ENCODE measurements at places on chromosomes 3 and 15.

DNA sequence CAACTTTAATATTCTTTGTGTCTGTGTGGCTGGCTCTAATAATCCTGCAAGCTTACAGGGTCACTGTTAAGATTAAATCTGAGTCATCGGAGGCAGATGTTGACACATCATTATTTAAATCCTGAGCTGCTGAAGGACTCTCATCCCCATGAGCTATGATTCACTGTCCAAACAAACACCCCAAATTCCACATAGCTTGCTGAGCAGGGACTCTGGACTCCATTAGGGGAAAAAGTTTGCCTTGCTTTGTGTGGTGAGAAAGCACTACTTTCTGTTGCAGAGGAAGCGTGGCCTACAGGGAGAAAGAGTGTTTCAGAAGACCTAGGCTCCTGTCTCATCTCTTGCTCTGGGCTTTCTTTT lies 213.7 kb downstream of the PDCD6IP start:
- no peak for DNase-seq

- DNase-seq: no peak
Measured at GRCh38 chr15:35851491-35851890, 305.5 kb upstream of the DPH6 start.

DNA sequence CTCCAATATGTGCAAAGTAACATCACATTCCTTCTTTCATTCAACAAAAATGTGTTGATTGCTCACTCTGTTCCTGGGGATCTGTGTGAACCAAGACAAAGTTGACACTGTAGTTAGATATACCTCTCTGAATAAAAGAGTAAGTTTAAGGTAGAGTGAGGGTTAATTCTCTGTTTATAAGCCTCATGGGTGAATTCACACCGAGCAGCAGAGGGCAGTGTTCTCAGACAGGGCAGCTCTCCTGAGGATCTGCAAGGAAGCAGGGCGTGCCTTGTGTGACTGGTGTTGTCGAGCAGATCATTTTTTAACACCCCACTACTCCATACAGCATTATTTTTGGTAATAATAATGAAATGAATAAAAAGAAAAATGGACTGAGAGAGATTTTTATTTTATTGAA lies 34.4 kb downstream of the PAQR9 start:
- peak; percentile 42 for DNase-seq

DNA sequence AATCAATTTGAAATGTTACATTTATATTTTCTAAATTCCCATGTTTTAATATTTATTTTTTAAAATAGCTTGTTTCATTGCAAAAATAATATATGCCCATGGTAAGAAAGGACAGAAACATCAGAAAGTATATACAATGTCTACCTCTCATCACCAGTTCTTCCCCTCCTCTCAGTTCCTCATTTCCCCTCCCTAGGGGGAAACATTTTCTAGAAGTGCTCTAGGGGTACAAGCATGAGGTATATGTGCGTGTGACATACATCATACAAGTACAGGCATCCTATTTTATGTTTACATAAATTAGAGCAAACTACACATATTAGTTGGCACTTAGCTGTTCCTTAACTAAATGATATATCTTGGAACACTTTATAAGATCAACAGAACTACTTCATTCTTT lies 189.3 kb upstream of the VEPH1 start:
- DNase-seq: no peak

DNA sequence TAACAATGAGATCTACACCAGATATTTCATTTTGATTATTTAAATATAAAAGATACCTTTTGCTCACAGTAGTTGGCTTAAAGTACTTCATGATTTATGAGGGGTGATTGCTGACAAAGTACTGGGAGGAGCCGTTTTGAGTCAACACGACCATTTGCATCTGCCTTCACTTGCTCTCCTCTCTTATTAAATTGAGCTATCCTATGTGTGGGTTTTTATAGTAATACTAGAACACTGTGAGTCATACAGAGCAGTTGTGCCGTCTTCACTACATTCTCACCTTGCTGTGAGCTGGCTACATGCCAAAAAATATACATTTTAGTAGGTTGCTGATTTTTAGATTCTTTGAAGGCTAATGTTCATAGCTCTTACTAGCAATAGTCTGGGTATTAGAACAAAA lies 161.2 kb downstream of the ALCAM start:
- peak; percentile 18 for DNase-seq

GRCh38 chr15:98062869-98063268 lies 102.4 kb downstream of the ARRDC4 start:
- no peak for DNase-seq

- DNase-seq: no peak
Measured at GRCh38 chr15:78716651-78717050, 75.6 kb upstream of the CHRNB4 start.

DNA sequence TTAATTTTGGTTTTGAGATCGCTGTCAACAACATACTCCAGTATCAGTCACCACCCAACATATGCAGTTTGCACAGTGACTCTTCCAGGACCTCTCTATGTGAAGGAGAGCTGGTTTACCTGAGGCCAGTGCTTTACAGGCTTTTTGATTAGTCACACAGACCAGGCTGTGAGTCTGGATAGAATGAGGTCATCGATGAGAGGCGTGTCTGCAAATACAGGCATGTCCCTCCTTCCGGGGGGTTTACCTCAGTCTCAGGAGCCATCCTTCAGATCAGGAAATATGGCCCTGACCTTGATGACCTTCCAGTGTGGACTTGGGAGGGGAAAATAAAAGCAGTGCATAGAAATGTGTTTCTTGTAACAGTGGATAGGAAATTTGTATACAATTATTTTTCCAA lies 46.9 kb downstream of the KBTBD12 start:
- no peak for DNase-seq

DNA sequence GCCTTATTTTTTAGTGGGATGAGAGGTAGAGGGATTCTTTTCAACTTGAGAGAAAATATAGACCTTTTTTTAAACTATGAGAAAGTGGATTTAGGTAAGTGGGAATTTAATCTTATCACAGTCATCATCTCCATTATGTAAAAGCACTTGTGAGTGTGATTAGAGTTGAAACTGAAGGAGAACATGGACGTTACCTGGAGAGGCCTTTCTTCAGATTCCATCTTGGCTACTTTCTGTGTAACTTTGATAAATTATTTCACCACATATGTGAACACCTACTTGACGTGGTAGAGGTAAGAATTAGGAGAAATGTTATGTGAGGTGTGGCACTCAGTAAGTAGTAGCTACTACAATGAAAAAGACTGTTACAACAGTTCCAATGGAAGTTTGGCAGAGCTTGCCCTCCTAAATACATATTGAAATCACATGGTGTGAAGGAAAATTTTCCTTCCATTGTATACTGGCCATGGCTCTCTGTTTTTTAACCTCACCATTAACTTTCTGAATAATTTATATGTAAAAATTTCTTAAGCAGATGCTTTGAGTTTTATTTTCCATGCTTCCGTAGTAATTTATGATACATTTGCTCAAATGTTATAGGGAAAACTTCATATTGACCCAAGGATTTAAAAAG lies 193.3 kb downstream of the FNDC3B start:
- no peak for DNase-seq

DNA sequence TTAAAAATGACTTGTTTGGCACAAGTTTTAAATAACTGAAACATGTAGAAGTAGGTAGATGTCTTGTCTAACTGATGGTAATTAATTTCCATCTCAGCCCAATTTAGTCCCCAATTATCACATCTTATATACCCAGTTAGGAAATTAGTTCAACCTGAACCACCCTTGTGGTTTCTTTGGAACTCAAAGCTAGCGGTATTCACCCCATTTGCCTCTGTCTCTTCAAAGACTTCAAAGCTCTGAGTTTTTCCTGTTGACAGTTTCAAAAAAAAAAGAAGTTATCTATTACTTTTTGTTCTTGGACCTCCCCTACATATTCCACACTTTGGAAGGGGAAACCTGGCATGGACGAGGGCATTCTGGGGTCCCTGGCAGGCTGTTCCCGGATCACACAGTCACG lies 236.5 kb downstream of the KCNMB2 start:
- DNase-seq: no peak

- no peak for DNase-seq
Measured at GRCh38 chr15:80550908-80551260, 144.2 kb upstream of the ABHD17C start.

DNA sequence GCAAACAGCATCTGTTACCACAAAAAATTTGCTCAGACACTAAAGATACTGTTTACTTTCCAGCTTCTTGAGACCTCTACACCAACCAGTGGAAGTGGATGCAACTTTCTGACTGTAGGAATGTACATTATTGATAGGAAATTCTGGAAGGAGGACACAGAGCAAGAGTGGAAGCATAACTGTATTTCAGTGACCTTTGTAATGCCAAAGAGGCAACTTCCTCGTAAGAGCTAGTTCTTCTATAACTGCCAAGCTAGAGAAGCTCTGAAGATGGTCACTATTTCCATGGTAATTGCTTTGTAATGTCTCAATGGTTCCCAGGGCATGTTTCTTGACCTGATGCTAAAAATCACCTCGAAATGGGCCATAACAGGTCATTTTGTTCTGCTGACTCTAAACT lies 96.3 kb upstream of the SLC2A2 start:
- DNase-seq: no peak

- no peak for DNase-seq
Measured at GRCh38 chr3:37321863-37322262, 147.5 kb upstream of the LRRFIP2 start.

DNA sequence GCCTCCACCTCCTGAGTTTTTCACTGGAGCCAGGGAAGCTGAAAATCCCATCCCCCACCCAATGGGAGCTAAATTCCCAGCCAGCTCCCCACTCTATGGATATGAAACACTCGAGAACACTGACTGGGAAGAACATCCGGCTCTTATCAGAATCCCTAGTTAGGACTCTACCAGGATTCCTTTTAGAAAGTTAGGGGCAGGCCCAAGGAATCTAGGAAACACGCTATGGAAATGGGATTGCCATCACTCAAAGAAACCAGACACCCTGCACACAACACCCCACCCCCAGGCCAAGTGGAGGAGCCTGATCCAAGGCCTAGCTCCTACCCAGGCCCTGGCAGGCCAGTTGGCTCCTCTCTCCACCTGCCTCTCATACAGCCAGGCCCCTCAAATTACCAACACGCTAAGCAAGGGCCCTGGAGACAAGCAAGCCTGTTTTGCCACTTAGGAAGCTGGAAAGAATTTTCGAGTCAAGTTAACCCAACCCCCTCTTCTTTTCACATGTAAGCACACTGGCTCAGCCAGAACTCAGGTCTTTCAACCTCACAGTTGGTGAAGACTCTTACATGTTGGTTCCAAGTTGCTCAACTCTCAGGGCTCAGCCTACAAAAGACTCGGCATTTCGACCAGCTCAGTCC lies 75.5 kb downstream of the RBPMS2 start:
- DNase-seq: no peak

- DNase-seq: peak; percentile 98
Measured at GRCh38 chr3:129026728-129027543, 25.8 kb downstream of the EFCC1 start.

DNA sequence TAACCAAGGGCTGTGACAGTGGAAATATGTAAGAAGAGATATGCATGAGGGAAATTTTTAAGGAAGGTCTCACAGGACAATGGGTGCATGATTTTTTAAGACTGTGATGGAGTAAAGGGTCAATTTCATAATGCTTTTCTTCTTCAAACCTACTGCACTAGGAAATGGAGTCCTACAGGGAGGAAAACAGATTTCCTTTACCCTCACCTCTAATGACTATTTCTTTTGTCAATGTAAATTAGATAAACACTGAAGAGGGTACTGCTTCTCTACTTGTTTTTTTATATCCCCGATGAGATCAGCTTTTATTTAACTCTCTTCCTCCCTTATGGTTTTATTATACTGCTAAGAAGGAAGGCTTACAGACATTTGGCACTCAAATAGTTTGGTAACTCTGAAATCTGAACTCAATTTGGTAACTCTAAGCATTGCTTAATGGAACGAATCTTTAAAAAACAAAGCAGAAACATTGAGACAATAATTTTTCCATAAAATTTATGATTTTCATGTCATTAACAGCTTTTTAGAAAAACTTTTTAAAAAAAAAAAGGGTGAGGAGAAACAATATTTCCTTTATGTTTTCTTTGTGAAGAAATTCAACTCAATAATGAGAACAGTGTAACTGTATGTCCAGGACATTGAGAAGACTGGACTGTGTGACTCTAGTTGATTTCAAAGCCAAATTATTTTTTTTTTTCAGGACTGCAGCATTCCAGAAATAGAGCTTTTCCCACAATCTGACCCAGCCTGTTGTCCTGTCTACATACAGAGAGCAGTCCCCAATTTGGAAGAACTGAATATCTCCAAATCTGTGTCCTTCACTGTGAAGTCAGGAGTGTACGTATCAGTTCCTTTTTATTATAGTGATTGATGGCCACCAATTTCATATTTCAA lies 64.4 kb downstream of the CRYBG3 start:
- no peak for DNase-seq

DNA sequence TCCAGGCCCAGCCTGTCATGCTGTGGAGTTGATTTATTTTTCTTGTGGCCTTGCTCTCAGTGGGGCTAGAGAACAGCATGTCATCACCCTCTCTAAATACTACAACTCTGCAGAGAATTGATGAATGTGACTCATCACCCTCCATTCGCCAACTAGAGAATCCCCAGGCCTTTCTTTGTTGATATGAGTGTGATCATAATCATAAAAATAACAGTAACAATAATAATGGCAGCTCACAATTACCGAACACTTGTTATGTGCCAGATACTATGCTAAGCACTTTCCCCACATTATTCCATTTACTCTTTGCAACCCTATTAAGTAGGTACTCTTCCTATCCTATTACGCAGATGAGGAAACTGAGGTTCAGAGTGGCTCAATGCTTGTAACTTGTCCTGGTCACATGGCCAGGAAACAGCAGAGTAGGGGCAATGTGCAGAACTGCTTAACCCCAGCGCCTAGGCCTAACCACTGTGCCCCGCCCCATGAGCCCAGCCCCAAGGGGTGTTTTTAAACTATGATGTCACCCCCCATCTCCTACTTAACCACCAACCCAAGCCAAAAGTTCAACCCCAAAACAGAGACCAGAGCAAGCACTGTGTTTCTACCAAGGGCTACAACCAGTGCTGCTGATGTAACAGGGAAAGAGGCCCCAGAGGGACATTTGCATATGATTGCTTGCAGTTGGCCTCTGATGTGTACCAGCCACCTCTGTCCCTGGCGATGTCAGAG lies 104.5 kb downstream of the ADCY5 start:
- no peak for DNase-seq

- no peak for DNase-seq
Measured at GRCh38 chr15:97791824-97792792, 168.4 kb upstream of the ARRDC4 start.
